IMR-90 (cell line): ENCODE measurements at places on chromosomes 3 and 15. TPM values are rescaled to one million over a fixed set of nuclear protein-coding genes. Genes with fewer than 3 reads are reported as not detected.
A peak's percentile ranks its signal among the peaks of the same experiment; 100 is the strongest.

Gene PRR20G
- not detected in 2 replicates for total RNA-seq

Gene HRG
- total RNA-seq: not detected in 2 replicates

DNA sequence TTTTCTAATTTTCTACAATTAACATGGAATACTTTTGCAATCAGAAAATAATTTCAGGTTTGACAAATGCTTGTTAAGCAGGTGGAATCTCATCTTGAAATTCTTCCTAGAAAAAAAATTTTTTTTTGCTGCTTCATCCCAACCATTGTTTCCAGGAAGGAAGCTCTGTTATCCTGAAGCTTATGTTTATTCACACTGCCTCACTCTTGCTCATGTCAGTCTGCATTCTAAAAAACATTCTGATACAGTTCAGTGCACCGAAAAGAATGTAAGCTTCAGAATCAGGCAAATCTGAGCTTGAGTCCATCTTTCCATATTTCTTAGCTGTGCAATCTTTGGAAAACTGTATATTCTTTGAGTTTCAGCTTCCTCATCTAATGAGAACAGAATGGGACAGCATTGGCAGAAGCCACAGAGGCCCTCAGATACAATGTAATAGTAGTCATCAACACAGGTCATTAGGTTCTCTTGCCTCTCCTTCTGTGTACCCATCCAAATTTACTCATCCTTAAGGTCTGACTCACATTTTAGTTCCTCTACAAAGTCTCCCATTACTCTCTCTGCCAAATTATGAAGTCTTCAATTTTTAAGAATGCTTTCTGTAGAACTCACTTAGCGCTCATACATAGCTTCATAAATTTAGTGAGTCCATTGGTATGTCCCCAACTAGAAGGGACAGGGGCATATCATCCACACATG, 881.8 kb upstream of the NR2F2 start:
- DNase-seq: peak; percentile 54

GRCh38 chr3:194930377-194931204, 244.9 kb downstream of the FAM43A start:
- DNase-seq: peak; percentile 46

DNA sequence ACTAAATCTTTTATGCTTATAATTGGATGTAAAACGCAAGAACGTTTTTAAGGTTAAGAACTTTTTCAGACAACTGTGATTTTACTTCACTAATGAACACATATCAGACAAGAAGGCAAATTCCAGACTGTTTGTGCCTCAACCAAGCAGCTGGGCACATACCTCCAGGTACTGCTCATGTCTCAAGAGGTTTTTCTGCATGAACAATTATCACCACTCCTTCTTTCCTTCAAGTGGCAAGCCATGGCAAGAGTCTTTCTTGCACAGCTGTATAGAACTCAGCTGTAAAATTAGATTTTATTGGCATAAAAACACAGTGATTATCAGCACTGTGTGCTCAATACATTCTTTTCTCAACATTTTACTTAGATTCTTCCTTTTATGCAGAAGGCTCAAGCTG, 64.3 kb downstream of the FNDC3B start:
- peak; percentile 71 for DNase-seq
